Activated gamma-delta T cell treated with anti-CD3 and anti-CD28 coated beads, Interleukin-2, amount 50 U/mL, for 16 hours (primary cell): ENCODE measurements at places on chromosomes 11 and 22.

- no peak for DNase-seq
Observed at GRCh38 chr11:87966694-87967093, 208.5 kb downstream of the RAB38 start.

DNA sequence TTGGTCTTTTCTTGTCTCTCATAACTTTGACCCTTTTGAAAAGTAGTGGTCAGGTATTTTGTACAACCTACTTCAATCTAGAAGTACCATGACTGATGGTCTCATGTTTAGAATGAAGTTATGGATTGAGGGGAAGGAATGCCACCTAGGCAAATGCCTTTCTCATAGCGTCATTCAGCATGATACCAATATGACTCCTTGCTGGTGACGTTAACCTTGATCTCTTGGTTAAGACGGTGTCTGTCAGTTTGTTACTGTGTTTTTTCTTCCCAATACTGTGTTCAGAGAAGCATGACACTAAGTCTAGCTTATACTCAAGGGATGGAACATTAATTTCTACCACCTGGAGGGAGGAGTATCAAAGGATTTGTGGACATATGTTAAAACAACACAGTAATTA, 130.9 kb downstream of the KIF18A start:
- no peak for DNase-seq

- DNase-seq: no peak
Observed at GRCh38 chr22:46246178-46246577, 3.9 kb downstream of the CDPF1 start.

DNA sequence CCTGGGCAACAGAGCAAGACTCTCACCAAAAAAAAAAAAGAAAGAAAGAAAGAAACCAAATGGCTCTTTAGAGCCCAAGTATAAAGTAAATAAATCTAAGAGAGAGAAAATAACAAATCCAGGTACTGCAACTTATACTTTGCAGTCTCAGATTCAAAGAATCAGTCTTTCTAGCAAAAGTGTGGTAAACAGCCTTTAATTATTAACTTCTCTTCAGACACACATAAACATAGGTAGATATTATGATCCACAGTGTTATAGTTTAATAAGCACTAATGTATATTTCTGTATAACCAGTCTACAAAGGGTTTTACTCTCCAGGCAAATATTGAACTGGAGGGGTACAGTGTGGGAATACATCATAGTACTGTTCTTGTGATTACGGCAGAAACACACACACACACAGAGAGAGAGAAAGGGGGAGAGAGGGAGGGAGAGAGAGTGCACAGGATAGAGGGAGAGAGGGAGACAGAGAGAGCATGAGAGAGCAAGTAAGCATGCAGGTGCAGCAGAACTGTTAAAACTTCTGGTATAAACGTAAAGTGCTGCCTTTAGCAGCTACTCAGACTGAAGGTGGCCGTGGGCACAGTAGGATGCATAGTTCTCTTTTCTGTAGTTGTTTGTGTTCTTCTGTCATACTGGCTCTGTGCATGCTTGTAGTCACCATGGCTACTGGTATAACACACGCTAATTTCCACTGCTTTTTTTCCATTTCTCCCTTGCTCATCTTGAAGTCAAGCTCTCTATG, 32.3 kb downstream of the MTMR2 start:
- DNase-seq: no peak

DNA sequence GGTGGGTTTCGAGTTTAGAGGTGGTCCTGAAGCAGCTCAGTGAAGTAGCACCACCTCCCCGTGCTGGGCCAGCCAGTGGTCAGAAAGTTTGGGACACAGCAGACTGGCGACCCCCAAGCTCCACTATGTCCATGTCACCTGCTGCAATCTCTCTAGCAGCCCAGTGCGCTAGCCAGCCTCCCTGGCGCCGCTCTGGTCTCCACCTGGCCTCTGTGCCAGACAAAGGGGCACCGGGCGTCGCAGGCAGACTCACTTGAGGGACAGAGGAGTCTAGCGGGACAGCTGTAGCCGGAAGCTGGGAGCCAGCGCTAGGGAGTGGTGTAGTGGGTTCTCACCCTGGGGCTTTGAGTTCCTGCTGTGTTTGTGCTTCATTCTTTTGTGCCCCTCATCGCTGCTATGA, 25.5 kb downstream of the MYBPC3 start:
- no peak for DNase-seq

GRCh38 chr11:83257761-83258168, 28.4 kb downstream of the CCDC90B start:
- DNase-seq: no peak

- no peak for DNase-seq
Observed at GRCh38 chr22:38704654-38705234, 1.0 kb upstream of the GTPBP1 start.

DNA sequence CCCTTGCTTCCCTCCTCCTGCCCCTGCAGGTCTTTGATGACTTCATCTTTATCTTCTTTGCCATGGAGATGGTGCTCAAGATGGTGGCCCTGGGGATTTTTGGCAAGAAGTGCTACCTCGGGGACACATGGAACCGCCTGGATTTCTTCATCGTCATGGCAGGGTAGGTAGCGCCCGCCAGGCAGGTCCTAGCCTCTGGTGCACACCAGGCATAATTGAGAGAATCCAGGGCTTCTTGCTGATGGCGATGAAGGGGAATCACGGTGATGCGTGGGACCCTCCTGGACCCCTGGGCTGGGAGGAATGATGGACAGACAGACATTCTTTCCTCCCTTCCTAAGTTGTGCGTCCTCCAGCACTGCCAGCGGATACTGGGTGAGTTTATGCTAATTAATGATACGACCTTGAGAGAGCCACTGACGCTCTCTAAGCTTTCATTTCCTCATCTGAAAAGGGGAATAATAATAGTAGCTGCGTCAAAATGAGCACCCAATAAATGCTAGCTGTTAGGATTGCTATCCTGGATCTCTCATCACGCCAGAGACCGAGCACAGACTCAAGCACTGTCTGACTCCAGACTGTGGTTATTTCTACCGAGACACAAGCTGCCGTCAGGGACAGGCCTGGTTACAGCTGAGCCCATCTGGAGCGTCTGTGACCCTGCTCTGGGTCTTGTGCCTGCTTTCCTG, 30.1 kb downstream of the CACNA1I start:
- no peak for DNase-seq

DNA sequence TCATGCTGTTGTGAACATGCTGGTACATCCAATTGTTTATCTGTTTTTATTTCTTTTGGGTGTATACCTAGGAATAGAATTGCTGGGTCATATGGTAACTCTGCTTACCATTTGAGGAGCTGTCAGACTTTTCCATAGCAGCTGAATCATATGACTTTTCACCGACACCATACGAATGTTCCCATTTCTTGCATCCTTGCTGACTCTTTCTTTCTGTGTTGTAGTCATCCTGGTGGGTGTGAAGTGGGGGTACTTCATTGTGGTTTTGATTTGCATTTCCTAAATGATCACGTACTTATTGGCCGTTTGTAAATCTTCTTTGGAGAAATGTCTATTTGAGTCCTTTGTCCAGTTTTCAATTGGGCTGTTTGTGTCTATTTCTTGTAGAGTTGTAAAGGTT, 26.5 kb downstream of the ATXN10 start:
- no peak for DNase-seq

- no peak for DNase-seq
Observed at GRCh38 chr11:65932558-65932919, 12.7 kb upstream of the TSGA10IP start.

DNA sequence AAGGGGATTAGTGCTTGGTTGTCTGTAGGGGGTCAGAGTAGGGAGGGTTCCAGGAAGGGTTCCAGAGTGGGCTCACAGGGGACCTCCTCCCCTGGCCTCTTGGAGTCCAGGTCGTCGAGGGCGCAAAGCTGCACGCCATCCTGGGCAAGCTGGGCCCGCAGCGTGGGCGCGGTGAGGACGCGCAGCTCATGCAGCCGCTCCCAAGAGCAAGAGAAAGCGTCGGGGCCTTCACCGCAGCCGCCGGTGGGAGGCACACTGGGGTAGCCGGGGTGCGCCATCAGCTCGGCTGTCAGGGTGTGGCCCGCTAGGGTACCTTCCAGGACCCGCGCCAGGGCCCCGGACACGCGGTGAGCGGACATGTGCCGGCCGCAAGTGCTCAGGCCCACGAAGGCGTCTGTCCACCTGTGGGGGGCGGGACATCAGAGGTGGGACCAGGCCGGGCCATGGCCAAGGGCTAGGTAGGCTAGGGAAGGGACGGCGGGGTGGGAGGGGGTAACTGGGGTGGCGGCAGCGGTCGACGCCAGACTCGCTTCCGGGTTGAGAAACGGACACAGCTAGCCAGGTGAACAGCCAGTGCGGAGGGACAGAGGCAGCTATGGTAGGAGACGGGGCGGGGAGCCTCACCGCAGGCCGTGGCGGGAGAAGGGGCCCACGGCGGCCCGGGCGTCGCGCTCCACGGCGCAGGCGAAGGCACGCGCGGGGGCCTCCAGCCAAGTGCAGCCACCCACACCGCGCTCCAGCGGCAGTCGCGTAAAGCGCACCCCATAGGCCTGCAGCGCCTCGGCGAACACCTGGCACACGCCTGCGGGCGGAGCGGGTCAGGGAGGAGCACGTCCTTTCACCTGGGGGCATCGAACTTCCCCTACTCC, 1.2 kb downstream of the YDJC start:
- DNase-seq: no peak

DNA sequence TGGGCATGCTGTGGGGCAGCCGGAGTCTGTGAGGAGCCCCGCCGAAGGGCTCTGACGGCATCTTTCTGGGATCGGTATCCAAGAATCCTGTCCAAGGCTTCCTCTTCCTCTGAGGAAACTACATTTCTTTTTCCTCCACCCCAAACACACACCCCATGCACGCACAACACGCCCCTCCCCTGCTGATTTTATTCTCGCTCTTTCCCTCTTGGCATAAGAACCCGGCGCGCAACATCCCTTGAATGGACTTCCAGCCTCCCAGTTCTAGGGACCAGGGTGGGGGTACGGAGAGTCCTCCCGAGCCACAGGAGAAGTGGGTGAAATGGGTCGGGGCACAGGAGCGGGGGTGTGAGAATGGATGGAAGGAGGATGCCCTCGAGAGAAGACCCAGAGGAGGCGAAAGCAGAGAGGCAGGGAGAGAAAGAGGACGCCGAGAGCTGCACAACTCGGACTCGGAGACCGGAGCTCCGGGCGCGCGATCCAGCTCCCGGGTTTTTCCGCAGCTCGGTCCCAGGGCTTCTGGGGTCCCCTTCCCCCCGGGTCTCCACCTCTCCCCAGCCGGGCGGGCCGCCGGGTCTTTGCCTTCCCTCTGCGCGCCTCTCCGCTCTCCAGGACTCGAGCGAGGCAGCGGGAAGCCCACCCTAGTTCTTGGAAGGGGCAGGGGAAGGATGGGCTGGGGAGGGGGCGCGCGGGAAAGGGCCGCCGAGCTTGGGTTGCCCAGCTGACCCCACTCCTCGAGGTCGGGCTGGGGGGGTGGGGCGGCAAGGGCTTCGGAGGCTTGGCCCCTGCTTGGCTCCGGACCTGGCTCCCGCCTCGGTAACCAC, 1.5 kb upstream of the LARGE1 start:
- no peak for DNase-seq
